ENCODE measurements at places on chromosomes 1 and 21.

- peaks cover 8% of the 10 kb centered on the region for H3K4me1 ChIP-seq
- no peak for DNase-seq
- no peaks in the 10 kb centered on the region for H3K27me3 ChIP-seq
- no peak overlapping the region for H3K27ac ChIP-seq
- no peaks in the 10 kb centered on the region for H3K36me3 ChIP-seq
- H3K4me3 ChIP-seq, result no peak overlapping the region
These were observed 48.1 kb downstream of the TENT5C start for GRCh38 chr1:117653732-117654492.

DNA sequence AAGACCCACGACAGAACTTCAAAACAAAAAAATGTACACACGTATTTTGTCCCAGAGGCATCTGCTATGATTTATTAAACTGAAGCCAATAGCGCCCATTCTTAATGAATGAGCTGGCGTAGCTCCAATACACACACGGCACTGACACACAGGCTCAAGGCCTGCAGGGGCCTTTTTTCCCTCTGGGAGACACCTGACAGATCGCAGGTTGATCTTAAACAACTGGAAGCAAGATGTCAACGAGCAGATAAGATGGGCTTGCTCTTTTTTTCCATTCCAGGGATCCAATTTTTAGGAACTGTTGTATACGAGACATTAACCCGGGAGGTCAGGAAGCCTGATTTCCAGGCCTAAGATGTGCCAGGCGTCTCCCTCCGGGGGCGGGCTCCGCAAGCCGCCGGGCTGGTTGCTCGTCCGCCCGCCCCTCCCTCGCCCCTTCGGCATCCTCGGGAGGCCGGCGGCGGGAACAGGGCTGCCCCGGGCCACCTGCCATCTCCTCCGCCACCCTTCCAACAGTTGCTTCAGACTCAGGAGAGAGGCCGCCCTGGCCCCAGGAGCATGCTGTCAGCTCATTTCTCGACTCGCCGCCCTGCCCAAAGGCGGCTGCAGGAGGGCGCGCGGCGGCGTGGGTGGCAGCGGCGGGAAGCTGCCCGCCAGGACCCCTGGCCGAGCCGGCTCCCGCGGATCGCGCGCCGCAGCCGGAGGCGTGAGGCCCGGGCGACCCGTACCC is 735 bp downstream of the TTC13 start:
- no peak for DNase-seq
- H3K27me3 ChIP-seq, result no peaks in the 10 kb centered on the region
- H3K4me3 ChIP-seq, result peak overlapping the region; percentile 85

DNA sequence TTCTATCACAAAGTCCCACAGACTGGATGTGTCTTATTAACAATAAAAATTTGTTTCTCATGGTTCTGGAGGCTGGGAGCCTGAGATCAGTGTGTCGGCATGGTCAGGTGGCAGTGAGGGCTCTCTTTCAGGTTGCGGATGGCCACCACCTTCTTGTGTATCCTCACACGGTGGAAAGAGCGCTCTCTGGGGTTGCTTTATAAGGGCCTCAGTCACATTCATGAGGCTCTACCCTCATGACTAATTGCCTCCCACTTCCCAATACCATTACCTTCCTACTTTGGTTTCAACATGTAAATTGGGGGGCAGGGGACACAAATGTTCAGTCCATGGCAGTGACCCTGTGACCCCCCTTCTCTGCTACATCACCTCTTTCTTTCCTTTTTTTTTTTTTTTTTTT is 20.7 kb upstream of the MX1 start:
- peaks cover 6% of the 10 kb centered on the region for H3K27me3 ChIP-seq
- no peak for DNase-seq
- H3K4me1 ChIP-seq, result no peaks in the 10 kb centered on the region
- no peaks in the 10 kb centered on the region for H3K36me3 ChIP-seq

DNA sequence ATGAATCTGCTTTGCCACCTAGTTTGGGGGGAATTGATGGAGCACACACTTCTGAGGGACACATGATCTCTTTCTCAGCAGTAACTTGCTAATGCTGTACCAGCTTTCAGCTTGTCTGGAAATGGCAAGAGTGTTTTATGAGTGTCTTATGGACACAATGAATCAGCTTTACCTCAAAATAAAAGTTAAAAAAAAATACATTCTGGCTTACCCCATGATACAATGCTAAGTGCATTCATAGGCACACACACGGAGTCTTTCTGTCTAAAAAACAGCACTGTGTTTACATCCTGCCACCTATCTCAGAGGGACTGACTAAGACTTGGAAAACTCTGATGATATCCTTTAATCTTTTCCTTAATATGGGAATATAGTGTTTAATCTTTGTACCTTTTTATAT is 455.5 kb upstream of the ADAMTS5 start:
- peaks cover 3% of the 10 kb centered on the region for H3K4me1 ChIP-seq
- no peak for DNase-seq
- H3K36me3 ChIP-seq, result no peaks in the 10 kb centered on the region
- H3K27ac ChIP-seq, result no peak overlapping the region
- H3K4me3 ChIP-seq, result no peak overlapping the region

- no peak overlapping the region for H3K27ac ChIP-seq
- H3K36me3 ChIP-seq, result no peaks in the 10 kb centered on the region
- peaks cover 10% of the 10 kb centered on the region for H3K27me3 ChIP-seq
- no peak overlapping the region for H3K4me3 ChIP-seq
- no peak for DNase-seq
- no peaks in the 10 kb centered on the region for H3K4me1 ChIP-seq
These were observed 39.3 kb downstream of the CRP start for GRCh38 chr1:159675046-159675445.

DNA sequence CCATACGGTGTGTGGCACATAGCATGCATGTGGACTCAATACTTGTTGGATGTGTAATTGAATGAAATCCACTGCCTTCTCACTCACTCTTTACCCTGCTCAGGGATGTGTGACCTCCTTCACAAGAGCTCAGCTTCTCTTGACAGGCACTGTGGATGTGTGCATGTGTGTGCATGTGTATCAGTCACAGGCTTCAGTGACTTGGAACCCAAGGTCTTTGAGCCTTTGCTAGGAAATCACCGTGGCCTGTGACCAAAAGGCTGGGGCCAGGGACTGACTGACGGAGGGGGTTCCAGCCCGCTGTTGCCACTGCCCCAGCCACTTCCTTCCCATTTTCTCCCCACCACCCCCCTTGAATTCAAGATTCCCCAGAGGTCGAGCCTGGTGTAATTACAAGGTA is 144.4 kb upstream of the POU3F1 start:
- peaks cover 68% of the 10 kb centered on the region for H3K27me3 ChIP-seq
- no peak overlapping the region for H3K4me3 ChIP-seq
- no peak for DNase-seq
- H3K36me3 ChIP-seq, result no peaks in the 10 kb centered on the region
- no peaks in the 10 kb centered on the region for H3K4me1 ChIP-seq

GRCh38 chr1:174448974-174449373 is 1.2 kb downstream of the GPR52 start:
- no peak for DNase-seq
- H3K27me3 ChIP-seq, result no peaks in the 10 kb centered on the region
- H3K36me3 ChIP-seq, result no peaks in the 10 kb centered on the region
- no peak overlapping the region for H3K27ac ChIP-seq
- no peaks in the 10 kb centered on the region for H3K4me1 ChIP-seq

DNA sequence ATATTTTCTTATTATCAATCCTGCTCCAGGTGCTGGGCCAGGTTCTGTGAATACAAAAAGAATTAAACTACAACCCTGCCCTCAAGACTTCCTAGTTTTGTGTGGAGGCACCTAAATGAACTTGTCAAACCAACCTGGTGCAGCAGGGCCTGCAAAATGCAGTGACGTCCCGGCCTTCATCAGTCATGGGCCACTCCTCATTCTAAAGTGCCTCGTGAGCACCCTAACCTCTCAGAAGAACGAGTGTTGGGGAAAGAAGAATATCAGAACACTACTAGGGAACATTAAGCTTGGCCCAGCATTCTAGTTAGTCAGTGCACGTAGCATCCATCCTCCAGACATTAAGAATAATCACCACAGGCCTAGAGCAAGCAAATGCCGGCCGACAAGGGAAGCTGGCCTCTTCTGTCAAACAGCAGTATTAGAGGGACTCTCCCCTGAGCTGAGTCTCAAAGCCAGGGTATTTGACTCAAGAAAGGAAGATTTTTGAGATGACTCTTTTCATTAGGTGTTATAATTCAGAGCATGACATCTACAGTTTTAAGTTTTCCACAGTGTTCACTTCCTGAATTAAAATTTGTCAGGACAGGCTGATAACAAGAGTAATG is 137.9 kb downstream of the SLC45A1 start:
- no peaks in the 10 kb centered on the region for H3K27me3 ChIP-seq
- no peak for DNase-seq
- no peak overlapping the region for H3K4me3 ChIP-seq
- peaks cover 17% of the 10 kb centered on the region for H3K4me1 ChIP-seq
- peak overlapping the region; percentile 50 for H3K27ac ChIP-seq
- H3K36me3 ChIP-seq, result no peaks in the 10 kb centered on the region

- H3K27me3 ChIP-seq, result no peaks in the 10 kb centered on the region
- peak overlapping the region; percentile 62 for H3K27ac ChIP-seq
- H3K4me1 ChIP-seq, result 0 out of 2 replicates have a peak, but pooled peaks cover 7% of the 10 kb centered on the region
These were observed 237.6 kb downstream of the SDCCAG8 start for GRCh38 chr1:243493156-243494129.
